Muscle of leg (tissue), 16 donors: ENCODE measurements at places on chromosomes 1 and 21. TPM values are rescaled to one million over a fixed set of nuclear protein-coding genes. Genes with fewer than 3 reads are reported as not detected.

- no peak overlapping the region for H3K27ac ChIP-seq
- no peak overlapping the region for H3K4me3 ChIP-seq
- peaks cover 22% of the 10 kb centered on the region for H3K4me1 ChIP-seq
- no peaks in the 10 kb centered on the region for H3K36me3 ChIP-seq
Observed at GRCh38 chr1:38622197-38622596, 237.4 kb downstream of the RRAGC start.

DNA sequence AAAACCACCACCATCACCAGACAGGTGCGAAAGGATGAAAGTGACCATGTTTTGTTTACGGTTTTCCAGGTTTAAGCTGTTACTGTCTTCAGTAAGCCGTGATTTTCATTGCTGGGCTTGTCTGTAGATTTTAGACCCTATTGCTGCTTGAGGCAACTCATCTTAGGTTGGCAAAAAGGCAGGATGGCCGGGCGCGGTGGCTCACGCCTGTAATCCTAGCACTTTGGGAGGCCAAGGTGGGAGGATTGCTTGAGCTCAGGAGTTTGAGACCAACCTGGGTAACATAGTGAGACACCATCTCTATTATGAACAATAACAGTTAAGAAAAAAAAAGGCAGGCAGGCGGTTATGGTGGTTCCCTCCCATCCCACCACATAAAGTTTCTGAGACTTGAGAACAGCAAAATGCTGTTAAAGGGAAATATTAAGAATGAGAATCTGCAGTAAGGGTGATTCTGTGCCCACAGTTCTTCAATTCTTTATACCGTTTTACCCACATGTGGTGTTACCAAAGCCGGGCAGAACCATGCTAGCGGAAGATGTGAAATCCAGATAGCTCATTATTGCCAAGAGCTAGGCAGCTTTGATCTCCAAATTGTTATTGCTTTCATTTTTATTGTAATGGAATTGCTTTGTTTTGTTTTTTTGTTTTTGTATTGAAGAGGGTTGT is 34.5 kb upstream of the TDRD10 start:
- no peaks in the 10 kb centered on the region for H3K36me3 ChIP-seq
- DNase-seq: no peak
- no peaks in the 10 kb centered on the region for H3K4me1 ChIP-seq
- no peaks in the 10 kb centered on the region for H3K27me3 ChIP-seq
- H3K27ac ChIP-seq: no peak overlapping the region

DNA sequence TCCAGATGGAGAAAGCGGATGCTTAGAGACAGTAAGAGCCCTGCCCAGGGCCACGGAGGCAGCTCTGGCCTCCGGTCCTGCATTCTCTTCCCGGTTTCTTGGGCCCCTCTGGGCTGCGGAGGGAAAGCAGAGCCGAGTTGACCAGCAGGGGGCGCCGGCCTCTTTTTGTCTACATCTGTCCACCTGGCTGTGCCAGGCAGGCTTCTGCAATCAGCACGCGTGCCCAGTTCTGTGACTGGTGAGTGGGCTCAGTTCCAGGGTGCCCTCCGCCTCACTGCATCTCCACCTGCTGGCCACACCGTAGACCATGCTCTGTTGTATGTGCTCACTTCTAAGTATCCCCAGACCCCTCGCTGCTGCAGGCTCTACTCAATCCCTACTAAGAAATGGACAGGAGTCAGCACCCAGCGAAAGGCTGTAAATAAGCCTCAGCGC is 6.7 kb upstream of the HUNK start:
- H3K27me3 ChIP-seq: peaks cover 8% of the 10 kb centered on the region
- peaks cover 8% of the 10 kb centered on the region for H3K4me1 ChIP-seq
- peak; percentile 87 for DNase-seq
- no peak overlapping the region for H3K4me3 ChIP-seq
- no peaks in the 10 kb centered on the region for H3K36me3 ChIP-seq
- no peak overlapping the region for H3K27ac ChIP-seq

DNA sequence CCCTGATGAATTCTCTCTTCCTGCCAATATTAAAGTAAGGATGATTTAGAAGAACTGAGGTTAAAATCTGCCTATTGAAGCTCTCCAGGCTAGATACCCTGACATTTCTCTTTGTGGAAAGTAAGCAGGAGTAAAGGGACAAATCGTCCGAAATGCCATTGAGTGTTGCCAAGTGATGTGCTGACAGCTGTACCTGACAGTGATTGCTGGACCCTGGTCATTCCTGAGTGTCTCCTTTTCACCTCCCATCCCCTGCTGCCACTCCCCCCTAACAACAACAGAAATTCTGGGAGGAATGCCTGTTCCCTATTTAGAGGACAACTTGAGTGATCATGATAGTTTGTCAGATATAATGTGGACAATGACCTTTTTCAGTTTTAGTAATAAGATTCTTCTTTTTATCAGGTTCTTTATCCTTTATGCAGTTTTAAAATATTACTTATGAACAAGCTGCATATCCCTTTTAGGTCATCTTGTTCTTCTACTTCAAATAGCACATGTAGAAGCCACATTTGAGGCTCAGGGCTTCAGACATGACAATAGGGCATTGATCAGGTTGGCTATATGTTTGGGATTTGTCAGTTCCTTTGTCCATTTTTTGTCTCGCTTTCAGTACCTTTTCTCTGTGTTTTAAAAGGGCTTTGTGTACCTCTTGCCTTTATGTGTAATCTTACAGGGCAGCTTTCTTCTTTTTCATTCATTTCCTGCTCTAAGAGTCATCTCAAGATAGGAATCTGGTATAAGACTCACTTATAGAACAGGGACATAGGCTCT is 56.0 kb downstream of the ITSN1 start:
- no peaks in the 10 kb centered on the region for H3K27me3 ChIP-seq
- no peaks in the 10 kb centered on the region for H3K36me3 ChIP-seq
- peaks cover 2% of the 10 kb centered on the region for H3K4me1 ChIP-seq
- no peak overlapping the region for H3K27ac ChIP-seq

GRCh38 chr1:1206376-1206965 is at the start of gene TNFRSF18:
Gene TNFRSF18 (minus strand): TSS chr1:1206592. CDS start chr1:1206571, 21 bp downstream.
- no peaks in the 10 kb centered on the region for H3K36me3 ChIP-seq
- H3K27ac ChIP-seq: no peak within 1 kb of the TSS
- peak within 1 kb of the TSS; percentile 19 for H3K4me3 ChIP-seq
- DNase-seq: no peak
- H3K4me1 ChIP-seq: peaks cover 48% of the 10 kb centered on the region
- peaks cover 20% of the 10 kb centered on the region for H3K27me3 ChIP-seq

ELF3 gene
- total RNA-seq: 0.35 TPM

DNA sequence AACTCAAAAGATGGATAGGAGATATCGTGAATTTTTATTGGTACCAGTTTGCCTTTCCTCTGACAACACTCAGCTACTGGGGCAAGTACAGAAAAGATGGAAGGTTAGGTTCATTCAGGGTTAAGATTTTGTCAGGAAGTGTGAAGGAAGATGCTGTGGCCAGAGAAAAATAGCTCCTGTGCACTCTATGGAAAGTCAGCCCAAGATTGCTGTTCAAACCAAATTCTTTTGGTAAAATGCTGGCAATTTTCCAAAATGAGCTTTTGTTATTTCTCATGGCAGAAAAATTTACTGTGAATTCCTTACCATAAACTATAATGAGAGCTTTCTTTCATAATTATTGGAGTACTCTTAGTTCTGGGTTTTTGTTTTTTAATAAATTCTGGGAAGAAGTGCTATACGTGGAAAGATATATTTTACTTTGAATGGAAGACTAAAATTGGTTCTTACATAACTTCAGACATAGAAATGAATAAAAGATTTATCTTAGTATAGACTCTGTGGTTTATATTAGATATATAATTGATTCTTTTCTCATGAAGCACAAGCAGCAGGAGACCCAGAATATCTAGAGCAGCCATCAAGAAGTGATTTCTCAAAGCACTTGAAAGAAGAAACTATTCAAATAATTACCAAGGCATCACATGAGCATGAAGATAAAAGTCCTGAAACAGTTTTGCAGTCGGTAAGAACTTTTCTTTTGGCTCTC is 112.2 kb downstream of the USP25 start:
- peaks cover 2% of the 10 kb centered on the region for H3K36me3 ChIP-seq
- no peaks in the 10 kb centered on the region for H3K4me1 ChIP-seq
- H3K4me3 ChIP-seq: no peak overlapping the region
- no peaks in the 10 kb centered on the region for H3K27me3 ChIP-seq
- H3K27ac ChIP-seq: no peak overlapping the region
